EH (cell line): ENCODE measurements at places on chromosomes 3 and 15.

DNA sequence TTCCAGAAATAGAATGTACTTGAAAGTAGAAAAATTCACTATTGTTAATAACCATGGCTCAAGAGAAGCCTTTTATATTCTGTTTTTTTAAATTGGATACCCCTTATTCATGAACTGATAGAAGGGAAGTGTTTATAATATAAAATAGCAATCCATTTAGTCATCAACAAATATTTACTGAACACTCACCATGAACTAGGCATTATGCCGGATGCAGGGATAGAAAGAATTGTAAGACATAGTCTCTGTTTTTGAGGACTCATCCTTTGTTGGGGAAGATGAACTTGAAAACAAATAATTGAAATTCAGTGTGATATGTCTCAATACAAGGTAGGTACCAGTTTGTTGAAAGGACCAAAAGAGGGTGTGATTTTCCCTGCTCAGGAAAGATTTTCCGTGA lies 160.9 kb upstream of the SATB1 start:
- no peak for DNase-seq

GRCh38 chr3:36686516-36686915 lies 77.8 kb downstream of the DCLK3 start:
- DNase-seq, result no peak

GRCh38 chr3:46276497-46277099 lies 34.3 kb downstream of the CCR3 start:
- DNase-seq, result peak; percentile 17

DNA sequence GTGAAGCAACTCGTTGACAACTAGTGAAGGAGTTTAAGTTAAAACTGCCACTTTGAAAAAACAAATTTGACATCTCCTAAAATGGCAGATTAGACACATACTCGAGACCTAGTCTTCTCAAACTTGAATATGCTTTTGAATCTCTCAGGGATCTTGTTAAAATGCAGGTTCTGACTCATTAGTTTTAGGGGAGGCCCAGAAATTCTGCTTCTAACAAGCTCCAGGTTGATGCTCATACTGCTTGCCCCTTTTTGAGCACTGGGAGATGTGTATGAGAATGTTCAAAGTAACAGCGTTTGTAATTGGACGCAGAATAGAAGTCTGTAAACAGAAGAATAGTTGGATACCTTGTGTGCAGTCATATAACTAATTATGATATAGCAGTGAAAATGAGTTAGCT lies 1.6 kb downstream of the C3orf38 start:
- DNase-seq, result peak; percentile 16

DNA sequence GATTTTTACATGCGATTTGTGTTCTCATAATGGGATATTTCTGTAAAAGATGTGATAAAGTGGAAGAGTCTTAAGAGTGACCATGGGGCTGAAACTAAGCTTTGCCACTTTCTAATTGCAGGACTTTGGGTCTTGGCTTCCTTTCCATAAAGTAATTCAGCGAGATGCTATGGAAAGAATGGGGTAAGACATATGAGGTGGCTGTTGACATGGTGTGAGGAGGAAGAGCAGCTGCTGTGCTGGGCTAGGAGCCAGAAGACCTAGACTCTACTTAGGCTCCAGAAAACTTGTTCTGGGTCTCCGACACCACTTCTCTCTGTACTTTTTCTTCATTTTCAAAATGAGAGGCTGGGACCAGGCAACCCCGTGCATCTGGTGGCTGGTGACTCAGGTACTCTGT lies 654.5 kb upstream of the CFAP20DC start:
- DNase-seq, result no peak

DNA sequence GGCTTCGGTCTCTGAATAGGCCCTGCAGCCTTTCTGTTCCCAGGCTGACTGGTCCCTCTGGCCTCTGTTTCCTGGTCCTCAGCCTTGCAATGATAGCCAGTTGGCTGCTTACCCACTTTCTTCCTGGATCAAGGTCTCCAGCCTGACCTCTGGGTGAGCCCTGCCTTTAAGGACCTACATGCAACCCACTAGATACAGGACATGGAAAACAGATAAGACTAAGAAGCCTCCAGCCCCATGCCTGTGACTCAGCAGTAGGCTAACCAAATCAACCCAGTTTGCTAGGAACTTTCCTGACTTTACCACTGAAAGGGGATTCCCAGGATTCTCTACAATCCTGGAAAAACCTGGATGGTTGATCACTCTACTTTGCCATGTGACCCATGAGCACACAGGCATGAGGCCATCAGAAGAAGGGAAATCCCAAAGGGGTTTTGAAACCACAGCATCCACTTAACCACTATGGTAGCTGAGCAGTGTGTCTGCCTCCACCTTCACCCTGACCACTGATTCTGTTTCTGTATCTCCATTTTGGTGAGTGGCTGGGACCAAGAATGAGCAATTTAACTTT lies 188.1 kb downstream of the CHST2 start:
- peak; percentile 56 for DNase-seq

- DNase-seq, result peak; percentile 47
Observed at GRCh38 chr15:60576044-60576443, 97.1 kb upstream of the ICE2 start.

- no peak for DNase-seq
Observed at GRCh38 chr3:107986505-107986904, 104.3 kb downstream of the CD47 start.

DNA sequence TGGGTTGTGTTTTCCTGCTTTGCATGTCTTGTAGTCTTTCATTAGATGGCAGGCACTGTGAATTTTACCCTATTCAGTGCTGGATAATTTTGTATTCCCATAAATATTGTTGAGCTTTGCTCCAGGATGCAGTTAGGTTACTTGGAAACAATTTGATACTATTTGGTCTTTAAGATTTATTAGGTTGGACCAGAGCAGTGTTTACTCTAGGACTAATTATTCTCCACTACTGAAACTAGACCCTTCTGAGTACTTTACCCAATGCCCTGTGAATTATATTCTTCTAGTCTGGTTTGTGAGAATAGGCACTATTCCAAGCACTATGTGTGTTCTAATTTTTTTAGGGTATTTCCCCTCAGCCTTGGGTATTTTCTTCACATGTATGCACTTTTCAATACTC lies 37.8 kb upstream of the TASOR start:
- no peak for DNase-seq

DNA sequence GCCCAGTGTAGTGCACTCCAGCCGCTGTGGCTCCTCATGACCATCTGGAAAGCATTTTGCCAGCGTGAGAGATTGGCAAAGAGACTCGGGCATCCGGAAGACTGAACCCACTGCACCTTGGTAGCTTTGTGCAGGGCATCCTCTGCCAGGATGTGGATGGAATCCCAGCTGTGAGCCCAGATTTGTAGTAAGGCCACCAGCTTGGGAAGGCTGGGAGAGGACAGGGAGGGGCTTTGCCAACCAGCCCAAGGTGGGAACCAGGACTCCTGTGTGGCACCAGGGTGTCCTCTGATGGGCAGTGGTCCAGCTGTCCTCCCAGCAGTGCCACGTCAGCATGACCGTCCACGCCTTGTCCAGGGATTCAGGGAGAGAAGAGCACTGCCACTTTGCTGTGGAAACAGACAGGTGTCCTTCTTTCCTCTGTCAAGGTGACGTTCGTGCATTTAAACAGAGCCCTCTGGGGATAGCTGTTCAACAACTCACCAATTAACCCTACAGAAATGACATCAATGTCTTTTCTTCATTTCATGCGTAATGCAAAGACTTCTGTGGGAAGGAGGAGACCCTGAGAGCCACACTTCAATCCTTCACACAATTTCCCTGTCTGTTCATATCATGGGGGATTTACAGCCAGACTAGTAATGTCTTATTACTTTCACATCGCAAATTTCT lies 19.1 kb downstream of the KLF15 start:
- no peak for DNase-seq

GRCh38 chr15:45640616-45641015 lies 5.8 kb downstream of the SQOR start:
- DNase-seq, result peak; percentile 93

- DNase-seq, result peak; percentile 76
Observed at GRCh38 chr3:194782698-194783404, 97.2 kb downstream of the FAM43A start.

- peak; percentile 97 for DNase-seq
Observed at GRCh38 chr3:33211444-33211843, 7.2 kb downstream of the SUSD5 start.

- no peak for DNase-seq
Observed at GRCh38 chr15:66099950-66100671, 153.4 kb downstream of the MEGF11 start.

DNA sequence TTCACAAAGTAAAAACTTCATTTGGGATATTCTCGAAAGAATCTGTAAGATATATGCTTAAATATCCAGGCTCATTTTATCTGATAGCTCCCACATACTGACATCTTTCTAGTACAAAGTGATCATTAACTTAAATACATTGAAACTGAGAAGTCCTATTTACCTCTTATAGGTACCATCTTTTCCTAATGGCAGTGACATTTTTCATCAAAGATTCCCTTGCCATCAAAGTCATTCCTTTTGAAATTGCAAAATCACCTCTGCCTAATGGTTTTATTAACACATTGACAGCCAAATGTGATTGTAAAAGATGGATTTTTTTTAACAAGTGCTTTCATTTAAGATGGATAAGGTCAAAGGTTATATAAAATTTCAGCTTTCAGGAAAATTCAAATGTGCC lies 346.6 kb downstream of the MFSD1 start:
- no peak for DNase-seq

- DNase-seq, result no peak
Observed at GRCh38 chr3:142359367-142359766, 88.5 kb downstream of the XRN1 start.

DNA sequence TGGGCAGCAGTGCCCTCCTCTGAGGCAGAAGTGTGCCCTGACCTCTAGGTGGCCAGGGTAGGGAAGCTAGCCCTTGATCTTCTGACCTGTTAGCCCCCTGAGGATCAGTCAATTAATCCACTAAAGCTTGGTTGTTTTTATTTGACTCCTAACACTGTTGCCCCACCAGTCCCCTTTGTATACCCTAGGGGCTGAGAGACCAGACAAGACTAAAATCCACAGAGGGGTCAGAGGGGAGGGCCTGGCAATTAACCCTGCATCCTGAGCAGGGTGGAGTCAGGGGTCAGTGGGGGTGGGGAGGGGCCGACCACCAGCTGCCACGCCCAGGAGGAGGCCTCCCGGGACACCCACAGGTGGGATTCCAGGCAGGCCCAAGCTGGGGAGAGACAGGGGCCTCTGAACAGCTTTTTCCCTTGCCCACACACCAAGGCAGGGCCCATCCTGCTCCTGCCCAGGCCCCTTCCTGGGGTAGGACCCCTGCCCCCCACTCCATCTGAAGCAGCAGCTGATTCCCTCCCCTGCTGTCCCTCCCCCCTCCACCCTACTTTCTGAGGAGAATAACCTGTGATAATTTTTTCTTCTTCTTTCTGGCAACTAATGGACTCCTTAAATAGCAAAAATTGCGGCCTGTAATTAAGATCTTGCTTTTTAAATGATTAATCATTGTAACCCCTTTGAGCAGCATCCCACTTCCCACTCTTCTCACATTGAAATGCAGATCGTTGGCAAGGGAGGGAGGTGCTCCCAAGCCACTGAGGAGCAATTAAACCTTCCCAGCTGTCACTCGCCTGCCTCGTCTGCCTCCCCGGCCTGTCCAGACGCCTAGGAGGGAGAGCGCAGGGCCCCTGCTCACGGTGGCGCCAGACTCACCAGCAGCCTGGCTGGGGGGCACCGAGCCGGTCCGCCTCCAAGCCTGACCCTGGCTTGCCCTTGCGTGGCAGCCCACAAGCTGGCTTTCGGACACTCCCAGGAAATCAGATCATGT lies 51.9 kb downstream of the RHCG start:
- DNase-seq, result no peak

DNA sequence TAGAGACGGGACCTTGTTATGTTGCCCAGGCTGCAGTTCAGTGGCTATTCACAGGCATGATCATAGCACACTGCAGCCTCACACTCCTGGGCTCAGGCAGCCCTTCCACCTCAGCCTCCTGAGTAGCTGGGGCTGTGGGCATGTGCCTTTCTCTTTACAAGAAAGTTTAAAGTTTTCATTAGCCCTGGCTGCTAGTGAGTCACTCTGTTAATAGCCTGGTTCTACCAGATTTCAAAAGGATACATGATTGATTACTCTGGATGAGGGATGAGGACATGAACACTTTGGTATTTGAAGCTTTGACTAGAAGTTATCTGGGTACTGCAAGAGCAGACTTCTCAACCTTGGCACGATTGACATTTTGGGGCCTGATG lies 95.1 kb downstream of the DHX36 start:
- no peak for DNase-seq

- no peak for DNase-seq
Observed at GRCh38 chr3:41522612-41523011, 323.3 kb downstream of the CTNNB1 start.

DNA sequence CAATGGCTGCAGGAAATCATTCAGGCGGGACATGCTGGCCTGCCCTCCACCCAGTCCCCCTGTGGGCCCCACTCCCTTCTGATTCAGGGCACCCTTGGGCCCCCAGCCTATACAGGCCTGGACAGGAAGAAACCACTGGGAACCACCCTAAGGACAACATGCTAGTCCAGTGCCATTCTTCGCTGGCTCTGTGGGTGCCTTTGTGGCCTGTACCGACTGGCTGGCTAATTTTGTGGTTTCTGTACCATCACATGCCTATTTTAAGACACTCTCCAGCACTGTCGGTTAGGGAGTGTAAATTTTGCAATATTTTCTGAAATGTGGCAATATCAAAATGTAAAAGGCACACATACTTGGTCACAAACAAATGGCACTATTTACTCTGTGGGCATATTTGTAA lies 61.4 kb upstream of the POLG start:
- DNase-seq, result no peak

DNA sequence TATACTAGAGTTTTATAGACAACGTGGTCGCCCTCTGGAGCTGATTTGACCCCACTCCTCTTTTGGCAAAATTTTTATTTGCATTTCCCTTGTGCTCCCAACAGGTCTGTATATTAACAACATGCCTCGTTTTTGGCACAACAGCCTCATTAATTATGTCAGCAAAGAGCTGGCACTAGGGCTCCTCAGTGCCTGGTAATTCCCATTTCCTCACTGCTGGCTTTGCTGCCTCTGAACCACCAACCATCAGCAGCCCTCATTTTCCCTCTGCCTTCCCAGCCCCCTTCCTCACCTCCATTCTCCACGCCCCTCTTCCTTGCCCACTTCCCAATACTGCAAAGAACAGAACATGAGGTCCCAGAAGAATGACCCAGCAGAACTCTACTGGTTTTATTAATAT lies 204.8 kb downstream of the ABHD5 start:
- DNase-seq, result no peak

DNA sequence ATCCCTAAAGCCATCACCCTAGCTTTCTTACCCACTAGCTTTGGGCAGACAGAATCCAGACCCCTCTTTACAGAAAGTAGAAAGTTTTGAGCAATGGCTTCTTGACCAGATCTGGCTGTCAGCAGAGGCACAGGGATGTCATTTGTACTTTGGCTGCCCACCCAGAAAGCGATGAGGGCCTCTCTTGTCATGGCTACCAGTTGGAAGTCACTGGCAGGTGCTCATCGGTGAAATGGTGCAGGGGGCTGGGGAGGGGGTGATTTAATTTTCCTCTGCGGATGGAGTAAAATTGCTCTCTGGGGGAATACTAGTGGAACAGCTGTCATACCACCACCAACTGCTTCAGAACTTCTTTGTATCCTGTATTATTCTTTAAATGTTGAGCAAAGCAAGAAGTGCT lies 393.7 kb downstream of the LSAMP start:
- no peak for DNase-seq

GRCh38 chr15:80549191-80549590 lies 145.0 kb downstream of the ARNT2 start:
- peak; percentile 81 for DNase-seq
